ENCODE measurements at places on chromosomes 7 and 10. TPM values are rescaled to one million over a fixed set of nuclear protein-coding genes. Genes with fewer than 3 reads are reported as not detected.

Gene HOXA7
- total RNA-seq: 17.9 TPM

Gene SPDYE18
- total RNA-seq: 0.89 TPM

Gene CAV1
- 3.4 TPM for total RNA-seq

- H3K27ac ChIP-seq: no peak overlapping the region
- H3K36me3 ChIP-seq: no peaks in the 10 kb centered on the region
- DNase-seq: no peak
- H3K4me3 ChIP-seq: no peak overlapping the region
- peaks cover 2% of the 10 kb centered on the region for H3K4me1 ChIP-seq
These were observed 324.2 kb upstream of the COBL start for GRCh38 chr7:51640841-51641240.

DNA sequence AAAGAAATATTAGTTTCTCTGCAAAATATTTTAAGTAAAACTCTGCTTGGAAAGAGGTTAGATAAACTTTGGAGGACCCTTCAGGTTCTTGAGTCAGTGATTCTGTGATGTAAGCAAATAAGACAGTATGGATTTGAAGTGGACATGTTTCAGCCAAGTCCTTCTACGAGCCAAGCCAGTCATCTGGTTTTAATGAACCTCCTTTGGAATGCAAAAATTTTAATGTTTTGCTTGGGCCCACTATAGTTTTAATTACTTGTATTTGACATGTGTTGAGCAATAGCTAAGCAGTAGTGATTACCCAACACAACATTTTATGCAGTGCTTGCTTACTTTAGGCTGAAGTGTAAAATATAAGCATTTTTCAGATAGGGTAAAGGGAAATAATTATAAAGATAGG lies 296.3 kb upstream of the SEMA3D start:
- H3K27ac ChIP-seq: peak overlapping the region; percentile 40
- peaks cover 4% of the 10 kb centered on the region for H3K36me3 ChIP-seq
- peaks cover 30% of the 10 kb centered on the region for H3K4me1 ChIP-seq
- no peak for DNase-seq
- H3K27me3 ChIP-seq: no peaks in the 10 kb centered on the region
- no peak overlapping the region for H3K4me3 ChIP-seq

GRCh38 chr7:21041666-21042065 lies 255.0 kb upstream of the SP8 start:
- peaks cover 13% of the 10 kb centered on the region for H3K27me3 ChIP-seq
- no peak overlapping the region for H3K27ac ChIP-seq
- H3K4me3 ChIP-seq: no peak overlapping the region
- peaks cover 2% of the 10 kb centered on the region for H3K36me3 ChIP-seq
- H3K4me1 ChIP-seq: no peaks in the 10 kb centered on the region

Gene ATP6V0E2
- 28.3 TPM for total RNA-seq

Gene SAP25
- 13.5 TPM for total RNA-seq

DNA sequence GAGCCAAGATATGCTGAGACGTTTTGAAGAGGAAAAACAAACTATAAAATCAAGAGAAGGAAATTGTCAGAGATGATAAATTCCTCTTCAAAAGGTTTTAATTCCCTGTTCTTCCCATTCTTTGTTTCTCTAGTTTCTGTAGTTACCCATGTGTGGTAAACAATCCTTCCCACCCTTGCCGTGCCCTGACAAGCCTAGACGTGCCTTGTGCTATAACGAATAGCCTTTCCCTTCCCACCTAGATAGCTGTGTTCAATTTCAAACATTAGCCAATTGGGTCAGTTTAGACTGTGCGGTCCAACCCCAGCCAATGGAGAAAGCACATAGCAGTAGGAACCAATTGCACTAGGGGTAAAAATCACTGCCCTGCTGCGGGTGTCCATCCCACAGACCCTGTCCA lies 138.1 kb downstream of the RALA start:
- H3K4me3 ChIP-seq: no peak overlapping the region
- no peak overlapping the region for H3K27ac ChIP-seq
- peaks cover 20% of the 10 kb centered on the region for H3K4me1 ChIP-seq
- peaks cover 11% of the 10 kb centered on the region for H3K36me3 ChIP-seq
- no peaks in the 10 kb centered on the region for H3K27me3 ChIP-seq

DNA sequence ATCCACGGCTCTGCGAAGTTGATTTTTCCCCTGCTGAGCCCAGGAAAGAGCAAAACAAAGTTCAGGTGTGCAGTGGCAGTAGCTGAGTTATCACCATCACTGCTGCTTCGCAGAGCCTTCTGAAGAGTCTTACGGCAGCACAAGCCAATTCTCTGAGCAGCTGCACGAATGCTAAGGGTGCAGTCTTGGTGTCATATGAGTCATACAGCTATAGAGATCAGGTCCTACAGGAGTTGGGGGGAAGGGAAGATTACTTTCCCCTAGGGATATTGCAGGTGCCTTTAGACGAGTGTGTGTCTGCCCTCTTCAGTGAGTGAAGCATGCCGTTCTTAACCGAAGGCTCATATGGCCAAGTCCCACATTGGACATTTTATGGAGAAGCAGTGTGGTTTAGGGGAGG lies 227.8 kb downstream of the CELF2 start:
- no peak overlapping the region for H3K27ac ChIP-seq
- DNase-seq: no peak
- H3K4me3 ChIP-seq: no peak overlapping the region
- peaks cover 6% of the 10 kb centered on the region for H3K4me1 ChIP-seq

DNA sequence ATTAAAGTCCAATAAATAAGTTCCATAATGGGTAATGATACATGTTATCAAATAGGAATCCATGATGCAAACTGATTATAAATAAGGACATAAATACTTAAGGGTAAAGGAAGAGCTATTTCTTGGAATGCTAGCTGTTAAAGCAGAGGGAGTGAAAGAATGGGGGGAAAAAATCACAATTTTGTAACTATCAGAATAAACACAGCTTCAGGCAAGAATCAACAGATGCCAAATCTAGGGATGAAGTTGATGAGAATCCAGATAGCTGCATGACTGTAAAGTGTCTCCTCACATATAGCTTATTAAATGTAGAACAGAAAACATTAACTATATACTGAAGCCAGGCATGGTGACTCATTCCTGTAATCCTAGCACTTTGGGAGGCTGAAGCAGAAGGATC lies 4.9 kb downstream of the IPMK start:
- H3K4me1 ChIP-seq: peaks cover 27% of the 10 kb centered on the region
- peaks cover 7% of the 10 kb centered on the region for H3K36me3 ChIP-seq
- DNase-seq: no peak
- no peaks in the 10 kb centered on the region for H3K27me3 ChIP-seq
- no peak overlapping the region for H3K27ac ChIP-seq

DNA sequence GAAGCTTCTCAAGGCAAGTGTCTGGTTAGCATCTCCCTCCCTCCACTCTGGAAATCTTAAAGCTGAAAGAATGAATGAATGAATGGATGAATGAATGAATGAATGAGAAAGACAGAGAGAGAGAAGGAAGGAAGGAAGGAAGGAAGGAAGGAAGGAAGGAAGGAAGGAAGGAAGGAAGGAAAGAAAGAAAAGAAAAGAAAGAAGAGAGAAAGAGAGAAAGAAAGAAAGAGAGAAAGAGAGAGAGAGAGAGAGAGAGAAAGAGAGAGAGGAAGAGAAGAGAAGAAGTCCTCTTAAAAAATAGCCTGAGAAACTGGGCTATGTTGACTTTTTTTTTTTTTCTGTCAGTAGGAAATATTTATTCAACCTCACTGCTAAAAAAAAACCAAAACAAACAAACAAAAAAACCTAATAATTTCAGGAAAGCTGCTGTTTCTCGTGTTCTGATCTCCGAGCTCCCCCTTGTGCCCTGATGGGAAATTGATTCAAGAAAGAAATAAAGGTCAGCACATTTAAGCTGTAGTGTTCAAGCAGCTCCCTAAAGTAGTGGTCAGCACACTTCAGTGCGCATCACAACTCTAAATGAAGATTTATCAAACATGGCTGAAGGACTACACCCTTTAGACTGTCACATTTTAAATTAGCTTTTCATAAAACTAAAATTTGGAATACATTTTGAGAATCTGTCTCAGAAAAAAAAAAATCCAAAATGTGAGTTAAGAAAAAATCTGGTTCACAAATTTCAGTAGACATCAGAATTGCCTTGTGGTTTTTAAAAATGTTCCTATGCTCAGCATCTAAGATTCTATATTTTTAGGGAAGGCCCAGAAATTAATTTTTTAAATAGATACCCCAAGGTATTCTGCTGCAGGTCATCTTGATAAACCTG lies 154.3 kb downstream of the ELAPOR2 start:
- no peak overlapping the region for H3K4me3 ChIP-seq
- no peaks in the 10 kb centered on the region for H3K27me3 ChIP-seq
- no peak for DNase-seq

GRCh38 chr10:19412531-19412930 lies 363.9 kb downstream of the MALRD1 start:
- no peaks in the 10 kb centered on the region for H3K36me3 ChIP-seq
- DNase-seq: no peak
- H3K4me3 ChIP-seq: no peak overlapping the region
- H3K27me3 ChIP-seq: no peaks in the 10 kb centered on the region

- H3K4me1 ChIP-seq: no peaks in the 10 kb centered on the region
- H3K27ac ChIP-seq: no peak overlapping the region
- no peaks in the 10 kb centered on the region for H3K36me3 ChIP-seq
- H3K4me3 ChIP-seq: no peak overlapping the region
These were observed 23.5 kb upstream of the PANK1 start for GRCh38 chr10:89668386-89669071.

DNA sequence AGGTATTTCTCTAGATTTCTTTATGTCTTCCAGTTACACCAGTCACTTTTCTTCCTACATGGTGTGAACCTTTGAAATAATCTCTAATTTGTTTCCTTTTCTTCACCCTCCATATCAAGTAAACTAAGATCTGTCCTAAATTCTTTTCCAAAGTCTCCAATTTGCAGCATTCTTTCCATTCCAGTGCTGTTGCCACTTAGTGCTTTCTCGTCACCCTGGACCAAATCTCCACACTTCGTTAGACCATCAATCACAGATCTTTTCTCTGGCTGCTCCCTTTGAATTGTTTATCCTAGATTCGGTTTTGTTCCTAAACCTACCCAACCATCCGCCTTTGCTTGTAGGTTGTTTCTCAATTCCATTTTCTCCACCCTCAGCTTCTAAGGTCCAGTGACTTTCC lies 74.7 kb downstream of the DYNC1I1 start:
- H3K27me3 ChIP-seq: no peaks in the 10 kb centered on the region
- no peak overlapping the region for H3K27ac ChIP-seq
- DNase-seq: no peak

- no peak overlapping the region for H3K4me3 ChIP-seq
- no peaks in the 10 kb centered on the region for H3K36me3 ChIP-seq
- no peaks in the 10 kb centered on the region for H3K4me1 ChIP-seq
- no peak overlapping the region for H3K27ac ChIP-seq
These were observed 565.7 kb upstream of the ANKRD30A start for GRCh38 chr10:36559412-36560400.

DNA sequence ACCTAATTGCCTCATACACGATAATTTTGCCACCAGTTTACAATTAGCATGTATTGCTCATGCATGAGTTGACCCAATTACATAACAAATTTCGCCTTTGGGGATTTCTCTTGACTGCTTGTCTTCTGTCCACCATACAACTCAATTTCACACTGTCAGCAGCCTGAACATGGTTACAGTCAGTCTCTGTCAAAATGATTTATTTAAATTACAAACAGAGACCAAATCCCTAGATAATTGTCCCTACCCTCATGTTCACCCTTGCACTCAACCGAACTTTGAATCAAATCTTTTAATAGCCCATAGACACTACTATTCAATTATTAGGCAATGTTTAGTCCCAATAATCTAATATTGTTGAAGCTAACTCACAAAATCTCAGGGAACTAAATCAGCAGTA lies 59.7 kb upstream of the NEBL start:
- H3K4me1 ChIP-seq: peaks cover 42% of the 10 kb centered on the region
- no peaks in the 10 kb centered on the region for H3K36me3 ChIP-seq
- no peak for DNase-seq
- no peak overlapping the region for H3K4me3 ChIP-seq

DNA sequence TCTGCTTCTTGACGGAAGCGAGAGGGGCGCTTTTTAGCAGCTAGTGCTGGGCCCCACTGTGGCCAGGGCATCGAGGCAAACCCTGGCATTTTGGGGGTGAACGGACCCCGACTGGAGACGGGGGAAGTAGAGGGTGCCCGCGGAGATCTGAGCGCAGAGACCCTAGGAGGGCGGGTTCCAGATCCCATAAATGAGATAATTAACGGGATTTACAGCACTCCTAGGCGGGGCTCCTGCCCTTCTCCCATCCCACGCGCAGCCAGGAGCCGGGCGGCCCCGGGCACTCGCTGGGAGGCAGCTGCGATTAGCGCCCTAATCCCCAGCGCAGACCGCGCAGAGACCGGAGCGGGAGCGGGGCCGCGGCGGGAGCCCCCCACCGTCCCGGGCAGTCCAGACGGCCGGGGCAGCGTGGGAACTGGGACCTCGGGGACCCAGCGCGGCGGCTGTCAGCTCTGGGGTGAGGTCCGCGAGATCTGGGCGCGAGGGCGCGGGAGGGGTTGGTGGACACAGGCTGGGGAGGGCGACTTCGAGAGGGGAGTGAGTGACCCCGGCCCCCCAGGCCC lies 735 bp downstream of the JCAD start:
- peaks cover 53% of the 10 kb centered on the region for H3K4me1 ChIP-seq
- no peak overlapping the region for H3K27ac ChIP-seq
- H3K36me3 ChIP-seq: no peaks in the 10 kb centered on the region
- DNase-seq: peak; percentile 46
- H3K27me3 ChIP-seq: peaks cover 26% of the 10 kb centered on the region
- H3K4me3 ChIP-seq: peak overlapping the region; percentile 84

DNA sequence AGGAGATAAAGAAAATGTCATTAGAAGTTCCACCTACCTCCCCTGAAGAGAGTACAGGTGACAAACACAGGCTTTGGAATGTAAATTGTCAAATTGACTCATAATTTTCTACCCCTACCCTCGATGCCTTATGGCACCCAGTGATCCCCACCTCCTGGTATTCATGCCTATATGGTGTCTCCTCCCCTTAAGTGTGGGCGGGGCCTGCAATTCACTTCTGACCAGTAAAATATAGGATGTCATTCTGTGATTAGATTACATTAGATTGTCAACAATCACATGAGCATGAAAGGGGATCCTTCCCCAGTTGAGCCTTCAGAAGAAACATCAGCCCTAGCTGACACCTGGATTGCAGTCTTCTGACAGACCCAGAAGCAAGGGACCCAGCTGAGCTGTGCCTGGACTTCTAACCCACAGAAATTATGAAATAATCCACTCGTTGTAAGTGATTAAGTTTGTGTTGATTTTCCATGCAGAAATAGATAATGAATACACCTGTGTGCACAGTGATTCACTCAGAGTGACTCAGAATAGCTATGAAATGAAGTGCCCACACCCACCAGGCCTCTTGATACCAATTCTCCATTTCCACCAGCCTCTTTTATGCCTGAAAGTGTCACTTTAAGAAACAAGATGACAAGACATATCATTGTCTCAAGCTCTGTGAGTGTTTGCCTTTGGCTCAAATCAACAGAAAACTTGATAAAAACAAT lies 8.5 kb upstream of the SLC39A12 start:
- no peak overlapping the region for H3K4me3 ChIP-seq
- H3K36me3 ChIP-seq: no peaks in the 10 kb centered on the region
- H3K27me3 ChIP-seq: peaks cover 17% of the 10 kb centered on the region
- H3K4me1 ChIP-seq: no peaks in the 10 kb centered on the region

Measured in mesothelial cell of epicardium (in vitro differentiated cells).